NCI-H526 (cell line): ENCODE measurements at places on chromosomes 11 and 22.

GRCh38 chr11:88324562-88325345 is 12.8 kb downstream of the CTSC start:
- no peak for DNase-seq

GRCh38 chr11:3200388-3201111 is 18.1 kb downstream of the MRGPRG start:
- DNase-seq, result no peak

DNA sequence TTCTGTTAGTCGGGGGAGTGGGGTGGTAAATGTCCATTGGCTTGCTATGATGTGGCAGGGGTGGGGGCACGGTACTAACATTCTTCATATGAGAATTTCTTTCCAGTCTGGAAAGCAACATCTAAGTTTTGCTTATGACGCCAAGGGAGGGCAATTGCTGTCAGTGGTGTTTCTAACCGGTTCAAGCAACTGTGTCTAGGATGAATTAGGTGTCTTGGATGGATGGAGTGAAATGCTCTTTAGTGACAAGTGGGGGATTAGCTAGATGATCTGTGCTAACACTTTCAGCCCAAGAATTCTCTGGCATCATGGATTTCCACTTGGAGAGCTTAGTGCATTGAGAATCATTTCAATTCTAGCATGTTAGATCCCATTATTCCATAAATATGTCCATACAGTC is 262.6 kb upstream of the SORL1-AS1 start:
- no peak for DNase-seq

- DNase-seq, result no peak
These were observed 1598.1 kb downstream of the FAM181B start for GRCh38 chr11:81135570-81135969.

DNA sequence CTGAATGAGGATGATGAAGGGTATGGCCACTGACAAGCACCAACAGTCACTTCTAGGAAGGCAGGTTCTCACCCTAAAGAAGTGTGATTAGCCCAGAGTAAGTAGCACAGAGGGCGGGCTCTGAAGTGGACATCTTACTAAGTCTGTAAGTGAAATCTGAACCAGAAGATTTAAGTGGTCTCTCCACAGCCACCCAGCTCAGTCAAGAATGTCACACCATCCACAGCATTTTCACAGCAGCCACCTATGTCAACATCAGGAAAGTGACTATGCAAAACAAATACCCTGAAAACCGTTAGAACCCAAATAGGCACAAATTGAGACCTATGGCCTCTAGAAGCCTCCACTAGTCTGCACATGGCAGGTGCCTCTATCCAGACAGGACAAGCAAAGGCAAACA is 23.0 kb upstream of the STK33 start:
- DNase-seq, result no peak

- no peak for DNase-seq
These were observed 3.2 kb upstream of the THY1 start for GRCh38 chr11:119426142-119426541.
